ENCODE measurements at places on chromosomes 12 and 14.
A peak's percentile ranks its signal among the peaks of the same experiment; 100 is the strongest.

- no peak for DNase-seq
These were observed 242.1 kb upstream of the FOXN3 start for GRCh38 chr14:89658977-89659670.

DNA sequence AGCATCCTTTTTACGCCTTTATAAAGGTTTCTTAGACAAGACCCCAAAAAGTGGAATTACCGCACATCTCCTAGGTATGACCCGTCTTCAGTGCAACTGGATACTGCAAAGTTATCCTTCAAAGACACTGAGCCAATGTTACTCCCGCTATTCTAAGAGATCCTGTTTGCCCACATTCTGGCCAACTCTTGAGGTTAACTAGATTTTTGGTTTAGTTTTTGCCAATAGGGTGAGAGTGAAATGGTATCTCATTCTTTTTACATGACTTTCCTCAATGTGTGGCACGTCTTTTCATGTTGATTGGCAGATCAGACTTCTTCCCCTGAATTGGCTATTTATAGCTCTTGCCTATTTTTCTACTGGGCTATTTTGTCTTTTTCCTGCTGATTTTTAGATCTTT is 347.2 kb downstream of the MED13L start:
- DNase-seq: no peak

GRCh38 chr12:6166808-6167207 is 33.4 kb upstream of the CD9 start:
- DNase-seq: no peak

GRCh38 chr14:76653875-76654572 is 107.2 kb upstream of the VASH1 start:
- no peak for DNase-seq

GRCh38 chr12:113222730-113223531 is 1.7 kb downstream of the TPCN1 start:
- DNase-seq: peak; percentile 85

- DNase-seq: no peak
These were observed 52.1 kb downstream of the DRAM1 start for GRCh38 chr12:101929365-101930041.

Measured in fibroblast of lung (primary cell).